ENCODE measurements at places on chromosomes 13 and 19.
A peak's percentile ranks its signal among the peaks of the same experiment; 100 is the strongest.

- no peak for DNase-seq
Observed at GRCh38 chr13:81781471-81781870, 1440.5 kb upstream of the SPRY2 start.

- DNase-seq: no peak
Observed at GRCh38 chr19:46303691-46304397, 7.0 kb downstream of the HIF3A start.

DNA sequence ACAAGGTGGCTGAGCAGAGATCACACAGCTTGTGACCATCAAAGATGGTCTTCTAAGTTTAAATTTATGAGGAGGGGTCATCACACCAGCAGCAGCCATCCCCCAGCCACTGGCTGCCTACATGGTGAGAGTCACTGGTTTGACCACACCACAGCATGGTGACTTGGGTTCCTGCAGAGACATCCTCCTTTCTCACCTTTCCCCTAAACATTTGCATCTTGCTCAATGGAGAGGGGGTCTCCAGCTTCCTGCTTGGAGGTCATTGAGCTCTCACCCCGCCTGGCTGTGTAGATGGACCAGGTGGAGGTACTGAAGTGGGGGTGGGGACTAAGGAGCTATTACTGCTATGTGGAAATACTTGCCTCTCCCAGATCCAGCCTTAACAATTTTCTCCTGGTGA, 247.6 kb upstream of the ARGLU1 start:
- no peak for DNase-seq

GRCh38 chr19:43290568-43291359, 21.4 kb upstream of the PSG9 start:
- no peak for DNase-seq

DNA sequence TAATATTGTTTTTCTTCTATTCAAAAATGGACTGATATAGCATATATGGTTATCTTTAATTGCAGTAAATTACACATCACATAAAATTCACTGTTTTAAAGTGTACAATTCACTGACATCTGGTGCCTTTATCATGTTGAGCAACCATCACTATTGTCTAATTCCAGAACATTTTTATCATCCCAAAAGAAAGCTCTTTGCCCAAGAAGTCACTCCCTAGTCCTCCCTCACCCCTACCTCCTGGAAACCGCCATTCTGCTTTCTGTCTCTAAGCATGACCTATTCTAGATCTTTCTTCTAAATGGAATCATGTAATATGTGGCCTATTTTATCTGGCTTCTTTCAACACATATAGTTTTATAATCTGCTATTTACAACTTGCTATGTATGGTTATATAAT, 525.6 kb downstream of the DCT start:
- no peak for DNase-seq

DNA sequence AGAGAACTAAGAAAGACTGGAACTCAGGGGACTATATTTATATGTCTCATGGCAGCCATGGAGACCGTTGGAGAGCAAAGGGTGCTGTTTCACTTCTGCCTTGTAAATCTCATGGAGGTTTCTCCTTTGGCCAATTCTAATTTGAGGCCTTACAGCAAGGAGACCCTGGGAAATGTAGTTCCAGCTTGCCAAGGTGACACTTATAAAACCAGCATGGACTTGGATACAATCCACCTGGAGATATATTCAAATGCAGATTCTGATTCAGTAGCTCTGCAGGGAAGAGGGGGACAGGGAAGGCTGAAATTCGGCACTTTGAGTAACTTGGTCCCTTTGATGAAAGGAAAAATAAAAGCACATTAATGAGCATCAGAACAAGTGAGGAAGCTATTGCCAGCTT, 90.0 kb downstream of the OXGR1 start:
- DNase-seq: no peak

DNA sequence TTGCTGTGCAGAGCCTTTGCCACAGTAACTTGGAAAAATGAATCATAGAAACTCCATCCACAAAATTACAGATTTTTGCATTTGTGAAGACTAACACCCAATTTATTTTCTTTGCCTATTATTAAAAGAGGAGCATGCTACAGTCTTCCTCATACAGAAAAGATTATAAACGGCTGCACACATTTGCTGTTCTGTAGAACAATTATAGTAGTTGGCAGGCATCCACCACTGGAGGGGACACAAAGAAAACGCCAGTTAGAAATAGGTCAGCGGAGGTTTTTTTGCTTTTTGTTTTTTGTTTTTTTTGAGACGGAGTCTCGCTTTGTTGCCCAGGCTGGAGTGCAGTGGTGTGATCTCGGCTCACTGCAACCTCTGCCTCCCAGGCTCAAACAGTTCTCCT, 51.6 kb downstream of the SACS start:
- no peak for DNase-seq

- DNase-seq: no peak
Observed at GRCh38 chr13:23644126-23644419, 73.9 kb downstream of the TNFRSF19 start.

DNA sequence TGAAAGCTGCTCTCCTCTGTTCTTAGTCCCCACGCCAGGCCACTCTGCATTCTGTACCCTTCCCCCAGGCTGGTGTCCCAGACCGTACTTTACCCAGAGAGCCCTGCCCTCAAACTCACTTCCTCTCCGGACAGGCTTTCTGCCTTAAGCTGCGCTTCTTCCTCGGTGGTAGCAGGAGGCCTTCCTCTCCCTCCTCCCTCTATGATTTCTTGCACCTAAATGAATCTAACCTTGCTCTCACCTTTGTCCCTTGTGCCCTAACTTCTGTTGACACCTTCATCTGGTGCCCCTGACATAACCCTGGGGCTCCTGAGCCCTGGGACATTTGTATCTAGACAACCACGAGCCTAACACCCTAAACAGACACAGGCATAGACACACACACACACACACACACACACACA, 29.6 kb upstream of the CEACAM21 start:
- DNase-seq: no peak

- DNase-seq: peak; percentile 82
Observed at GRCh38 chr13:95642028-95642621, 2.4 kb downstream of the DZIP1 start.

DNA sequence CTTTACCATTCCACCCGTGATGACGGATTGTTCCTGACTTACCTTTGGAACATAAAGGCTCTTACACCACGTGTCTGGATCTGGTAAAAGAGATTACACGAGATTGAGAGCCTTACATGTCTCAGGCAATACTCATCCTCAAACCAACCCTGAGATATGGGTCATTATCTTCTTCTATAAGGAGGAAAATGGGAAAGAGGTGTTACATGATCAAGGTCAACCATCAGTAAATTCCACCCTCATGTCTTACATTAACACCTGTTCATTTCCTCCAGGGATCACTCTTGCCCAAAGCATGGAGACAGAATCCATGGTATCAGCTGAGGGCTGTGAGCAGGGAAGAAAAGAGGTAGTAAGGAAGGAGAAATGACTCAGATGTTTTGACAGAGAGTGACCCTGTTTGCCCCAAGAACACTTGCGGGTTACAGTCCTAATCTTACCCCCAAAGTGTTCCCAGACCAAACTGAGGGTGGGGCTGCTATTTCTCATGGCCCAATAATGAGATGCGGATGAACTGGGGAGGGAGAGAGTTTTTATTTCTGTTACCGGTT, 19.6 kb downstream of the LILRB4 start:
- DNase-seq: no peak

GRCh38 chr13:25699600-25699999, 327.8 kb downstream of the ATP8A2 start:
- no peak for DNase-seq

DNA sequence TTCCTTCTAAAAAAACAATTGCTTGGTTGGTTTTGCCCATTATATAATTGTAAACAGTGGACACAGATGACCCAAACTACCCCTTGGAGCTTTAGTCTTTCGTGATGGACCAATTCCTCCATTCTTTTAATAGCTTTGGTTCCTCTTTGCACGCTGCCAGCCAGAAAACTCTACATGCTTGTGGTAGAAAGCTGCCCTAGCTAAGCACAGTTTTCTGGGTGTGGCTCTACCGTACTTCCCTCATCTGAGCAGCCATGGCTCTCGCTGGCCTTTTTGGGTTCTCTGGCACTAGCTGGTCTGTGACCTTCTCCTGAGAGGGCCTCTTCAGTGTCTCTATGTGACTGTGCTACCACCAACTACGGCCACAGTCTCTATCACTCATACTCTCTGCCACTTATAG, 29.9 kb upstream of the CEBPA start:
- DNase-seq: no peak

DNA sequence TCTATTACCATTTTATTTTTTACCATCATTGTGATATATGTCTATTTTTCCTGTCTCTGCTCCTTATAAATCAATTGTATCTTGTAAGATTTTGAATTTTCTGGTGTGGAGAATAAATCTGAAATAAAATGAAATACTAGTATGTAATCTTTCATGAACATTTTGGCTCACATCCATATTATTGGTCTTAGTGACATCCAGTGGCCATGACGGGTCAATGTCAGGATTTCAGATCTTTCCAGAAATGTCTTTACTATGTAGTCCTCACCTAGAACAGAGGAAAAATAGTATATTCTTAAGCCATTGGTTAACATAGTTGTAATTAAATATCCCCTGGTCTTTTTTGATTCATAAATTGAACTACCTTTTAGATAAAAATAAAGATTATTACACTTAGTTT, 109.8 kb upstream of the GPC6 start:
- no peak for DNase-seq

GRCh38 chr13:25213715-25214114, 41.6 kb upstream of the AMER2 start:
- DNase-seq: no peak

DNA sequence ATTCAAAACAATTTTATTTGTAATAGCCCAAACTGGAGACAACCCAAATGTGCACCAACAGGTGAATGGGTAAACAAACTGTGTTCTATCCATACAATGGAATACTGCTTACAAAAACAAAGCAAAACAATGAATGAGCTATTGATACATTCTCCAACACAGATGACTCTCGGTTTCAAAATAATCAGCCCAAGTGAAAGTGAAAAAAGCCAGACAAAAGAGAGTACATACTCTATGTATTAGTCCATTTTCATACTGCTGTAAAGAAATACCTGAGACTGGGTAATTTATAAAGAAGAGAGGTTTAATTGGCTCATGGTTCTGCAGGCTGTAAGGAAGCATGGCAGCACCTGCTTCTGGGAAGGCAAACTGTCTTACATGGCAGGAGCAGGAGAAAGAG, 65.2 kb upstream of the LRCH1 start:
- DNase-seq: no peak

DNA sequence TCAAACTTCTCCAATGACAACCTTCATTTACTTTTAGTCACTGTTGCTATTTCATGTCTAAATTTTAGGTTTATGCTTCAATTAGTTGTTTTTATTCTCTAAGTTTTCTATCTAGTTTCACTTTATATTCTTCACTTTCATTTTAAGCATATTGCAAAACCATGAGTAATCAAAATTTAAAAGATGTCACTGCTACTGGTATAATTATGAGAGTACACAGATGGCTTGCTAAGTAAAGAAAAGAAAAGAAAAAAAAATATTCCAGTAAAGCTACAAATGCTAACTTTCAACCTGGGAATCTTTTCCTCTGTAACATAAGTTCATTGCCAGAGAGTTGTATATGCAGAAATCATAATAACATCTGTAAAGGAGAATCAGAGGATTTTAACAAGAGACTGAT, 1624.7 kb downstream of the PCDH9 start:
- no peak for DNase-seq

DNA sequence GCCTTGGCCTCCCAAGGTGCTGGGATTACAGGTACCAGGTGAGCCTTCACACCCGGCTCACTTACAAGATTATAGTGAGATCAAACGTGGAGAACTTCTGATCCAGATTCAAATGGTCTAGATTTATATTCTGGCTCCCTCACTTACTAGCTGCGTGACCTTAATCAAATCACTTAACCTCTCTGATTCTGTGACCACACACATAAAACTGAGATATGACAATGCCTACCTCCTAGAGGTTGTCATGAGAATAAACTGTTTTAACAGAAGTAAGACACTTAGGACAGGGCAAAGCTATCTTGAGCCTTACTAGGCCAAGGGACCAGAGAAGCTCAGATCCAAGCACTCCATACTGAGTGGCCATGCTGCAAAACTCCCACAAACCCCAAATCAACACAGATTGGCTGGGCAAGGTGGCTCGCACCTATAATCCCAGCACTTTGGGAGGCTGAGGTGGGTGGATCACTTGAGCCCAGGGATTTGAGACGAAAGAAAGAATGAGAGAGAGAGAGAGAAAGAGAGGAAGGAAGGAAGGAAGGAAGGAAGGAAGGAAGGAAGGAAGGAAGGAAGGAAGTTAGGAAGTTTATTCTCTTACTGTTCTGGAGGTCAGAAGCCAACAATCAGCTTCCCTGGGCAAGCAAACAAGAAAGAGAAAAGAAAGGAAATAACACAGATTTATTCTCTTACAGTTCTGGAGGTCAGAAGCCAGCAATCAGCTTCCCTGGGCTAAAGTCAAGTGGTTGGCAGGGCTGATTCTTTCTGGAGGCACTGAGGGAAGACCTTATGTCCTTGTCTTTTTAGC, 46.1 kb upstream of the MAP3K10 start:
- DNase-seq: no peak

DNA sequence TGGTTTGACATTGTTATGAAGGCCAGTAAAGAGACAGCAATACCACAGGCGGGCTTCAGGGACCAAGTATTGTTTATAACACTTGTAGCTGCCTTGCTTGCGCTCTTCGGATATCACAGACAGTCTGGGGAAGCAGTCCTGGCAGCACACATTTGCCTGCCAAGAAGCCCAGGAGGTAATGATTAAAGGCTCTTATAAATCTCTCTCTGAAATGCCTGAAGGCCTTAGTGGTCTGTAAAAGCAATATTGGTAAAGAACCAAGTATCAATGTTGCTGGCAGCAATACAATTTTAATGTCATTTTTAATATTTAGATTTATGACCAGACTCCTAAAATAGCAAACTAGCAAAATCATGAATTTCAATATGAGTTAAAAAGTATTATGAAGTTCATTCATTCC, 1312.4 kb downstream of the PCDH9 start:
- no peak for DNase-seq

DNA sequence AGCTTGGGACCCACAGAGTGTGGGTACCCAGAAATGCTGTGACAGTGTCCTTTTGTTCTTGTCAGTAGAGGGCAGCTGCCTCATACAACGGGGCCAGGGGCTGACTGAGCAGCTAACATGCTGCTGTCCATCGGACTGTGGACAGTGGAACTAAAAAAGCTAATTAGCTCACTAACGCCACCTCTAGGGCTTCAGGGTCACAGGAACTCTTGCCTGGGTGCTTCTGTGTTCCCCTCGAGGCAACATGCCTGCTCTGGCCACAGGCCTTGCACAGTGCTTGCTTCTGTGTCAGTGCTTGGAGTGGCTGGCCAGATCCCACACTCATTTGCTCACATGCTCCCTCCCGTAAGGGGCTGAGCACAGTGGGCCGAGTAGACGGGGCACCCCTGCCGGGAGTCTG, 377.0 kb downstream of the OLFM4 start:
- DNase-seq: no peak

All from posterior vena cava (tissue), 2 donors.